Effector memory CD4-positive, alpha-beta T cell (primary cell): ENCODE measurements at places on chromosomes 7 and 10.

GRCh38 chr10:103416436-103417147 lies 20.2 kb downstream of the PDCD11 start:
- peak; percentile 28 for DNase-seq

GRCh38 chr7:27083646-27084045 lies 12.2 kb downstream of the HOXA1 start:
- no peak for DNase-seq

GRCh38 chr7:15675379-15675778 lies 11.1 kb downstream of the MEOX2 start:
- DNase-seq: no peak

DNA sequence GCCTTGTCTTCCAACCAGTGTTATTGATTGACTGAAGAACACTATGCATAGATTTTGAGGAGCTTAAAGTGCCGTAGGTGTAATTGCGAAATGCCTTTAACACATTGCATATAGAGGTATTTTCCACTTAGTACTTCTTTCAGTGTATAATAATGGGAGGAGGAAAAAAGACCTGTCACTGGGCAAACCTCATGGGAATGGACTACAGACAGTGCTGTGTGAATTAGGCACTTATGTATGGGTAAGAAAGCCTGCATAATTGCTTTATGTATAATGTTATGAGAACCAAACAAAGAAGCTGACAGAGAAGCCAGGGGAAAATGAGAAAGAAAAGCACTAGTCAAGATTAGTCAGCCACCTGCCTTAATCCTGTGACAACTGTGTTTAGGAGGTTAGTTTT lies 12.4 kb upstream of the SCRN1 start:
- no peak for DNase-seq

DNA sequence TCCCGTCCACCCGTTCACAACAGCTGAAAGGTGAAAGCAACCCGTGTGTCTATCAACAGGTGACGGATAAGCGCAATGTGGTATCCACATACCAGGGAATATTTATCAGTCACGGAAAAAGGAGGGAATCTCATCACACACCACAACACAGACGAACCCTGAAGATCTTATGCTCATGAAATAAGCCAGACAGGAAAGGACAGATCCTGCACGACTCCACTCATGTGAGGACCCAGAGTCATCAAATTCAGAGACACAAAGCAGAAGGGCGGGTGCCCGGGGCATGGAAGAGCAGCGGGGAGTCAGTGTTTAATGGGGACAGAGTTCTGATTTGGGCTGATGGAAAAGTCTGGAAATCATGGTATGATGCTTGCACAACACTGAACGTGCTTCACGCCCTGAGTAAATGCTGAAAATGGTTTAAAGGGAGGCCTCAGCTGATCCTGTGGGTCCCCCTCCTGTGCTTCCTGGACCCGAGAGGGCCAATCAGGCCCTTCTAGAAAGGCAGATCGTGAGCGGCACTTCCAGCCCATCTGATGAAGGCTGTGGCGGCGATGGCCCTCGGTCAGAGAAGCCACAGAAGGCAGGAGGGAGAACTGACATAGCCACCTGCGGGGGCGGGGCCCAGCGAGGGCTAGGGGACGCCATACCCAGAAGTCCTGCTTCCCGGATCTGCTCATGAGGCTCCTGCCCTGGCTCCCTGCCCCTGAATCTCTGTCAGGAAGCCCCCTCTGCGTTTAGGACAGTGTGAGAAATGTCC lies 19.1 kb downstream of the WDR86 start:
- DNase-seq: no peak

DNA sequence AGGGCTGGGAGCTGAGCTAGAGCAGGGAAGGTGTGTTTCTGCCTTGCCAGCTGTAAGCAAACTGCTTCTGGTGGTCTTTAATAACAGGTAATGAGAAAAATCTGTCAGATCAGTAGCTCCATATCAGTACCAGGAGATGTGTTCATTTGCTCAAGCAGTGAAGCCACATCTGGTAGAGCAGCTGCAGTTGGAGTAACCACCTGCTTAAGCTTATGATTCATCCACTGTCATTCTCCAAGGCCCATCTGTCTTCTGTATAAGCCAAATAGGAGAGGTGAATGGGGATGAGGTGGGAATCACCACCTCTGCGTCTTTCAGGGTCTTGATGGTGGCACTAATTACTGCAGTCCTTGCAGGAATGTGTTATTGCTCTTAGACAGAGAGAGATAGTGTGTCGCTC lies 18.4 kb upstream of the COBL start:
- DNase-seq: no peak

DNA sequence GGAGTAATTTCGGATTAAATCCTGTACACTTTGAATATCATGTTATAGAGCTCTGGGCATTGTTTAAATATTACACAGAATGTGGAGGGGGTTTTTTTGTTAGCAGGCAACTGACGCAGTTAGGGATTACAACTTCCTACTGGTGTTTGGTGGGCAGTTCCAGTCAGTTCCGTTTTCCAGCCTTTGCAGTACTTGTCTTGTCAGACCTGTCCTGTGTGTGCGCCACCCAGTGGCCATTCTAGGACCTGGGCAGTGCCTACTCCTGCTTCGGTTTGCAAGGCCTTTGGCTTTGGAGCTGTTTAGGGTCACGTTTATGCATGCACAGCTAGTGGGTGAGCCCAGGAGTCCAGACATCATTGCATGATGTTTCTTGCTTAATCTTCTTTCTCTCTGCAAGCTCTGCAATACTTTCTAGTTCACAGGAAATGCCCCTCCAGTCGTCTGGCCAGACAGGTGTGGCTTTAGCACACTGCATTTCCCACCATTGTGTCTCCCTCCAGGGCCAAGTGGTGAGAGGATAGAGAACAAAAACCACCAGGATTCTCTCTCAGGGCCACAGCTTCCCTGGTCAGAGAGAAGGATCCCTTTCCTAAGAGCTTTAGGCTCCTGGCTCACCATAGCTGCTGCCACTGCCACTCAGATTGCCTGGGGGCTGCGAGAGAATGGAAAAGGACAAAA lies 96.5 kb upstream of the TARP start:
- peak; percentile 73 for DNase-seq

- DNase-seq: no peak
Measured at GRCh38 chr7:15560968-15561367, 847 bp downstream of the AGMO start.

GRCh38 chr10:6603142-6604125 lies 23.4 kb upstream of the PRKCQ start:
- DNase-seq: no peak

DNA sequence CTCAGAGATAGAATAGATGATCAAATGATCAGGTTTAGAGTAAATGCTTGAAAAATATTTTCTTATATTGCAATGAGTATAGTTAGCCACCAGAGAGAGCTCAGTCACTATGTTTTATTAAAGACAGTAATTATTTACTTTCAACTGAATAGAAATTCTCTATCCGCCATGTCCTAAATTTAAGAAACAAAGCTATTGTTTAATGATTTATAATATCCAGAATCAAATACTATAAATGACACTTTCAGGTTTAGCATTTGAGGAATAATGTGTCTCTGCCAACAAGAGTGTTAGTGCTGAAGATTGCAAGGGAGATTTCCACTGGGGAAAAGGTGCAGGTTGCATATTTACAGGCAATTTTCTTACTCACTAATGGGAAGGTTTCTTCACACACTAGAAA lies 184.7 kb downstream of the DGKB start:
- no peak for DNase-seq

- no peak for DNase-seq
Measured at GRCh38 chr7:78742694-78743093, 710.8 kb downstream of the MAGI2 start.

DNA sequence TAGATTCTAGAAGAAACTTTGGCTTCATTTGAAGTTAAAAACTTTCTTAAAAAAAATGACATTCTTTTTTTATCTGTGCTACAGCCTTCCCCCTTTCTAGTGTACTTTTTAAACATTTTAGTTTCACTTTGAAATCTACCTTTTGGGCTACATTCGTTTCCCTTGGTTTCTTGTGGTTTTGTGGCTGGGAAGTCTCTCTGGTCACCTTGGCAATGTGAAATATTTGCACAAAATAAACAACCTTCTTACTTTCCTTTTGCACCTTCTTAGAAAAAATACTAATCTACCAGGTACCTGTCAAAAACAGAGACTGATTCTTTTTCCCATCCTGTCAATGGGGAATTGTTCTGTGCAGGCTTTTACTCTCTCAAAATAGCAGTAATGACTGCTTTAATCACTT lies 350.2 kb downstream of the GATA3 start:
- DNase-seq: peak; percentile 61

DNA sequence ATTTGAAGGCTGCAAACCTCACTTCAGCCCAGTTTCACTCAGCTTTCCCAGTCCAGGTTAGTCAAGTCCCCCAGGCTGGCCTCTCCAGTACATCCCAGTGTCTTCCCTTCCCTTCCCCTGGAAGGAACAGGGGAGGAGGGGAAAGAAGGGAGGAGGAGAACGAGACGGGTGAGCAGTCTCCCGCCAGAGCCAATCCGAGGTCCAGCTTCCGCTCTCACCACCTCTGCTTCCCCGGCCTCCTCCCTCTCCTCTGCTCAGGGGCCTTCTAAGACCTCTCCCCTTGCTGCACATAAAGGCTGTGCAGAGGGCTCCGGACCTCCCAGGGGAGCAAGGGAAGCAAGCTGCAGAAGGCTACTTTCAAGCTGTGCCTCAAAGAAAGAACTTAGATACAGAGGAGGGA lies 4.1 kb downstream of the ATG9B start:
- no peak for DNase-seq

GRCh38 chr7:150481186-150481920 lies 30.9 kb downstream of the GIMAP8 start:
- peak; percentile 21 for DNase-seq

- DNase-seq: no peak
Measured at GRCh38 chr7:113561446-113561845, 357.4 kb downstream of the PPP1R3A start.

DNA sequence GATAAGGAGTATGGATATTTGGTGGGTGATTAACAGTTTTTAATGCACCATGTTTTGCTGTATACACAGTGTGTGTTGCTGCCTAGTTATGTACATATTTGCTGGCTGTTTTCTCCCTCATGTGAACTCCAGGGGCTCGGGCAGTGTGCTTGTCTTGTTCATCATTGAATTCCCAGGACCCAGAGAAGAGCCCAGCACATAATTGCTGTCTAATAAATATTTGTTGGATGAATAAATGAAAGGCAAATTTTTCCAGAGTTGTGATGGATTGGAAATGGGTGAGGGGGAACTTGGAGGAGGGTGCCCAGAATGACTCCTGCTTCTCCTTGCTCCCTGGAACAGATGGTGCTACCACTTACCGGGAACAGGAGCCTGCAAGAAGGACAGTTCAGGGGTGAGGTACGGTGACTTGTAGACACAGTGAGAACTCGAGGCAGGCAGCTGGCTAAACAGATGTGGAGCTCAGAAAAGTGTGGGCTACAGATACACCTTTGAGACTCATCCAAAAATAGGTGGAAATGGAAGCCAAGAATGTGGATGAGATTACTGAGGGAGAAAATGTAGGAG lies 586.8 kb upstream of the MGMT start:
- DNase-seq: no peak

GRCh38 chr7:80999100-80999499 lies 80.2 kb upstream of the SEMA3C start:
- DNase-seq: no peak

DNA sequence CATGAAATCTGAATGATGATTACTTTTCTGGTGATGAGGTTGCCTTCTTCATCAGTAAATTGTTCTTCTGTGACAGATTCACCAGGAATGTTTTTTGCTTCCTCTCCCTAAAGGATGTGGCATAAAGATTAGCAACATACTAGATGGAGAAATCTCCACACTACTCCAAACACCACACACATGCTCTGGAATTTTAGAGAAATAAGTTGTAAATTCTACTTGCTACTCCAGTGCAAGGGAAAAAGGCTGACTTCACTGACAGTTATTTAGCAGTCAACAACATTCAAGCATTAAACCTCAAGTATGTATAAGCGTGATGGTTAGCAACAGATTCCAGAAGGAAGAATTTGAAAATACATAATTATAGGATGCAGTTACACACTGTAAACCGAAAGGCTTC lies 137.9 kb upstream of the CCDC6 start:
- no peak for DNase-seq

- no peak for DNase-seq
Measured at GRCh38 chr10:31958856-31959255, 30.2 kb upstream of the ARHGAP12 start.

- DNase-seq: no peak
Measured at GRCh38 chr10:77926566-77927401, at the start of gene DLG5. Gene DLG5, minus strand, starts transcription at chr10:77926755. Its CDS starts 235 bp downstream, at chr10:77926520.

DNA sequence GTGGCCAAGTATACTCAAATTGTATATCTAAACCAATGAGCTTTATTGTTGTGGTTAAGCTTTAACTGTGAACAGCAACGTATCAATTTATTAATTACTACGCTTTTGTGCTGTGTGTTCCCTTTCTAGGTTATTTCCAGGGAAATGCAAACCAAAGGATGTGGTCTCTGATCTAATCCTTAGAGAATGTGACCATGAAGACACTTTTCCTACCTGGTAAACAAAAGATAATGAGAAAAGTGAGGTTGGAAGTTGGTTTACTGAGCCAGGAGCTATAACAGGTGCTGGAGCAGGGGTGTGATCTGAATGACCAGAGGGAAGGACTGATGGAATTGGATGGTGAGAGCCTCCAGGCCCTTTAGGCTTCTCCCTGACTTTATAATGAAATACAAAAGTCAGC lies 25.4 kb upstream of the CALU start:
- DNase-seq: no peak

DNA sequence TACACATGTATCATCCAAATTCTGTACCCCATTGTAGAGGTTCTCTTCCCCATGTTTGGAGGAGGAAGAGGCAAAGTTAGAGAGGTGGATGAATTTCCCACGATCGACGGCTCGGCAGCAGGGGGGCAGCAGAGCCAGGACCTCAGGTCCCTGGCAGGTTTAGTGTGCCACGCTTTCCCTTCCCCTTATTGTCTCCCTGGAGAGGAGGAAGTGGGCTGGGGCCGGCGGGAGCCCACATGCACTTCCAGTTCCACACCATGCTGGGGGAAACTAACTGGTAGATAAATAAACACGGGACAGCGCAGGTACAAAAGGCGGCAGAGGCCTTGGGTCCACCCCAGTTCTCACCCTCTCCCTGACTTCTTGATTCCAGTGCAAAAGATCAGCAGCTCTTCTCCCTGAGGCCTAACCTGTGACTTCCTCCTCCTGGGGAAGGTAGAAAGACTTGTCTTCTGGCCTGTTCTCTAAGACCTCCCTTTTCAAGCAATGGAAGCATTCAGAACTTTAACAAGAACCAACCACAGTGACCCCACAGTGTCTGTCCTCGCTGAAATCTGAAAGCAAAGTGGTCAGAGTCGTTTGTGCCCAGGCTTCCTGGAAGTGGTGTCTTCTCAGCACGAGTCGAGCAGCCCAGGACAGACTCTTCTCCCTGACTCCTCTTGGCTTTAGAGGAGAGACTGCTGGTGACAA lies 30.5 kb upstream of the SRGN start:
- no peak for DNase-seq
